Dorsolateral prefrontal cortex (tissue), 122 donors: ENCODE measurements at places on chromosomes 3 and 15.

- no peak for DNase-seq
Measured at GRCh38 chr3:141643391-141643790, 94.7 kb upstream of the RNF7 start.

DNA sequence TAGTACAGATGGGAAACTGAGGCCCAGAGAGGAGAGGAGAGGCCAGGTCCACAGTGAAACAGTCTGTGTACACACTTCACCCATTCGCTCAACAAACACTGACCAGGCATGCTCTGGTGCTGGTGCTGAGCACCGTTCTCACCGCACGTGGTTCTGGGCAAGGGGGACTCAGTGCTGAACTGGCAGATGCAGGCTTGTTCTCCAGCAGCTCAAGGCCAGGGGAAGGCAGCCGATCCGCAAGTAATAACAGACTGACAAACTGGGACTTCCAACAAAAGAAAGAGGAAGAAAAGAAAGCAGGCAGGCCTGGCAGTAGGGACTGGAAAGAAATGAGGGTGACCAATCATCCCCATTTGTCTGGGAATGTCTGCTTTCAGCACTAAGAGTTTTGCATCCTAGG is 25.6 kb upstream of the LINGO1 start:
- no peak for DNase-seq

DNA sequence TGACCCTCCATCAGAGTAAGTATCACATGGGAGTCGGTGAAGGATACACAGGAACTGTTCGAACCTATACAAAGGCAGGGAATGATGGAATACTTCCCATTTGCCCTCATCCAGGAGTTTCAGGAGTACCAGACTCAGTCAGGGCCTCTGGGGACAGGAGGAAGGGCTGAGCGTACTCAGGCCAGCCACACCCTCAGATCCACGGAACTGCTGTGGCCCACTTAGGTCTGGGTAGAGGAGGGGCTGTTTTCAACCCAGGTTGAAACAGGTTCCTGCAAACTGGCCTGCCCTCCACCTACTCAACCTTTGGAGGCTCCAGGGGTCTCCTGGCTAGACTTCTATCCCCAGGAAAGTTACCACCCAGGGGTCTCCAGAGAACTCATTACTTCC is 6.7 kb upstream of the IGDCC3 start:
- no peak for DNase-seq

DNA sequence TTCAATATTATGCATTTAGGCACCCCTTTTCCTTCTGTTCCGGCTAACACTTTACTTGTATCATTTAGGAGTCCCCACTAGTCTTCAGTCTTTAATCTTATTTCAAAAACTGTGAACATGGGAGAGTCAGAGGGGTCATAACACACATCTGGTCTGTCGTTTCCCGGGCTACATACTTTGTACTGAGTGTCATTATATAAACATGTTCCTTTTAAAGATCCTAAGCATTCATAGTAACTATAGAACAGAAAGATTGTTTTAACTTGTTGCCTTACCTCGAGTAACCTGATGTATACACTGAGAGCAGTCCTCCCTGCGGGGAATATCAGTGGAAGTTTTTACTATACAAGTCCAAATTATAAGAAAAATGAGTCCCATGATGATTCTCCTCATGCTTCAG is 78.2 kb upstream of the VEPH1 start:
- DNase-seq, result no peak

DNA sequence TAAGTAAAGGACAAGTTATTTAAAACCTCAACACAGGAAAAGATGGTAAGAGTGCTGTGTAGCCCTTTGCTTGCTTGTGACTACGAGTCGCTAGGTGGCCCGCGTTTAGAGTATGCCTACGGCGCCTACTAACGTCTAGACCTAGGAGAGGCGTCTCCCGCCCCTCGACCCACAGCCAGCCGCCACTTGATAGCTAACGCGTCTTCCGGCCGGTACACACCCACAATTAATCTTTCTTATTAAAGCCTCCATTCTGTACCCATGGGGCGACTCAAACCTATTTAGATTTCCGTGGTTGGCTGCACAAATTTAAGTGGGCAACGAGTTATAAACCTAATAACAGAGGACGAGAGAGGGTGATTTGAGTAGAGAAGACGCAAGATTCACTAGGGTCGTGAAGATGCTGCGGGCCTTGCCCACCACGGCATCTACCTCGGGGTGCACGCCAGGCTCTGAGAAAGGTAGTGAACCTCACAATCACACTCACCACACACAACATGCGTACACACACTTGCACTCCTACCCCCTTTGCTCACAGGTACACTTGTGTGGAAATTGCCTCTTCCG is 12.0 kb downstream of the SOX2 start:
- DNase-seq, result no peak

DNA sequence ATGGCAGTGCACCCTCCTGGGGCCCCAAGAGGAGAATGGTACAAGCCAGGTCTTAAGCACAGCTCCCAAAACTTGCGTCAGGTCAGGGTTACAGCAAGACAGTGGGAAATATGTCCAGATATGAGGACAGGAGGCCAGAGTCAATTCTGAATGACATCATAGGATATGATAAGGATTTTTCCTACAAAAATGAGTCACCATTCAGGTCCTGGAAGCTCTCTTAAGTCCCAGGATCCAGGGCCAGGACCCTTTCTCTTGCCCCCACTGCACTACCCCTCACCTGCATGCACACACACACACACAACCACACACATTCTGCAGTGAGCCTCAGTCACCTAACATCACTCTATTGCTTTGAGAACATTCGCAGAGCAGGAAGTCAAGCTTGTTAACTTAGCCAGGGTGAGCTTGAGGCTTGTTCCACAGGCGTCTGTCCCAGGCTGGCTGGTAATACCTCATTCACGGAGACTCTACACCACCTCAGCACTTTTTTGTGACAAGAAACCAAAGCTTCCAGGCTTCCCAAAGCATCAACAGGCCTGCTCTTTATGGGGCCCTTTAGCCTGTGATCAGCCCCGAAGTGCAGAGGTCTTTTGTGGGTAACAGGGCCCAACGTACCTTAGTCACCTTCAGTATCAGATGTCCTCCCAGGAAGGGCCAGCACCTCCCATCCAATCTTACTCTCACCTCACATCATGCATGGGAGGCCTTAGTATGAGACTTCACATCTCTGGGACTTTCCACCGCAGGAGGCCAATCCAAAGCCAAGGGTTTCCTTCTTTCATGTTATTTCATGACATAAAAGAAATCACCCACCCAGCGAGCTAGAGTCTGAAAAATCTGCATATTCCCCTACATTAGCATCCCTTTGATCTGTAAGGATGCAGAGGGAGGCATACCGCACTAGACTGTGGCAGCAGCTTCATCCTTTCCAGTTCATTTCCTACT is 74.0 kb upstream of the LIPC start:
- DNase-seq, result no peak

DNA sequence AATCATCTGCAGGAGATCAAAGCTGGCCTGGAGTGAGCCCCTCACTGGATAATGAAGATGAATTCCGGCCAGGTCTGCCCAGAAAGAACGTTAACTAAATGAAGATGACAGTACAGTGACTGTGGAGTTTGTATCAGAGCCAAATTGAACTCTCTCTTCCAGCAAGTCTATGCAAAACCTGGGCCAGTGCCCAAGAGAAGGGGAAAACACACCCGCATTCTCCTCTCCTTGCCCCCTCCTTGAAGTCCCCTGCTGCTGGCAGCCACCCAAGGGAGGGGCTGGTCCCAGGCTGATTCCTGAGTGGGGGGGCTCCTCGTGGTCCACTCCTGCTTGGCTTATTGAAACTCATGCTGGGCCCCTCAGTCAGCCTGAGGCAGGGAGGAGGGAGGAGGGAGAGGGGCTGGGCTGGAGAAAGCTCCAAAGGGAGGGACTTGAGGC is 155.7 kb downstream of the RAB11A start:
- DNase-seq, result no peak

GRCh38 chr3:143134471-143134870 is 14.9 kb downstream of the CHST2 start:
- DNase-seq, result no peak

DNA sequence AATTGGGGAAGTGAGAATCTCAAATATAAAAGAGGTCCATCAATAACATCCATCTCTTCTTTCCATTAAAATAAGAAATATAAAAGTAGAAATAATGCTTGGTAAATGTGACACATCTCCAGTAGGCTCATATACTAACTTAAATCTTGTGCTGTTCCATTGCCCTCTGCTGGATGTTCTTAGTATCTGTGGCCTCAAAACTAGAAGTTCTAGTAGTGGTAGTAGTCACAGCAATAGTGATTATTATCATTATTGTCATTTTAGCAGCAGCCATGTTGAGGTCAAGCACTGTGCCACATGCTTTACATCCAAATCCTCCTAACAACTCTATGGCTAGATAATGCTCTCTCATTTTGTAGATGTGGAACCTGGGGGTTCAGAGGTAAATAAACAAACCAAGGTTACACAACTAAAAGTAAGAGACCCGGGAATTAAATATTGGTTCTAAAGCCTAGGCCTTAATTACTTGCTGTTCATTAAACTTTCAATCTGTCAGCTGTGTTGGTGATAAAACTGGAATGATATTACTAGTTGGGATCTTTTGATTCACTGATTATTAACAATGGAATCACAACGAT is 20.2 kb upstream of the BTLA start:
- DNase-seq, result no peak

GRCh38 chr3:36965440-36965839 is 20.6 kb upstream of the TRANK1 start:
- no peak for DNase-seq

GRCh38 chr3:101936419-101937356 is 87.4 kb downstream of the NFKBIZ start:
- DNase-seq, result no peak

GRCh38 chr3:94615275-94616065 is 552.6 kb downstream of the NSUN3 start:
- DNase-seq, result peak; percentile 80

DNA sequence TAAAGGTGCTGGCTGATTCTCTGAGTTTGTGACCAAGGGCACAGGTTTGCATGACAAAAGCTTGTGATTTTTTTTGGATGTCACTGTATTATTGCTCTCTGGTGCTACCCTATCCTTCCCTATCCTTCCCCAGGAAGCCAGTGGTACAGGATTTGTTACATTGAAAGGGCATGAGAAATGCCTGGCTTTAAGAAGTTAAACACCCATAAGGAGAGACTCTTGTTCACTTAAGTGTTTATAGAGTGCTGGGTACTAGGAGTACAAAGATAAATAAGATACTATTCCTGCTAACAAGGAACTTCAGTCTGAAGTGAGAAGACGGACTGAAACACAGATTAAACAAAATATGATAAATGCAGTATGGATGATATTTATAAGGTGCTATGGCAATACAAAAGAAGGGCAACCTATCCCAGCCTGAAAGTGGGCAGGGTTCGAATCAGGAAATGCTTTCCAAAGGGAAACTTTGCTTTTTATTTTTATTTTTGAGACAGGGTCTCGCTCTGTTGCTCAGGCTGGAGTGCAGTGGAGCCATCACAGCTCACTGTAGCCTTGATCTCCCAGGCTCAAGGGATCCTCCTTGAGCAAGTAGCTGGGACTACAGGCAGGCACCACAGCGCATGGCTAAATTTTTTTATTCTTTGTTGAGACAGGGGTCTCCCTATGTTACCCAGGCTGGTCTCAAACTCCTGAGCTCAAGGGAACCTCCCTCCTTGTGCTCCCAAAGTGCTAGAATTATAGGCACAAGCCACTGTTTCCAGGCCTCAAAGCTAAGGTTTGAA is 11.2 kb downstream of the LCMT2 start:
- DNase-seq, result no peak

DNA sequence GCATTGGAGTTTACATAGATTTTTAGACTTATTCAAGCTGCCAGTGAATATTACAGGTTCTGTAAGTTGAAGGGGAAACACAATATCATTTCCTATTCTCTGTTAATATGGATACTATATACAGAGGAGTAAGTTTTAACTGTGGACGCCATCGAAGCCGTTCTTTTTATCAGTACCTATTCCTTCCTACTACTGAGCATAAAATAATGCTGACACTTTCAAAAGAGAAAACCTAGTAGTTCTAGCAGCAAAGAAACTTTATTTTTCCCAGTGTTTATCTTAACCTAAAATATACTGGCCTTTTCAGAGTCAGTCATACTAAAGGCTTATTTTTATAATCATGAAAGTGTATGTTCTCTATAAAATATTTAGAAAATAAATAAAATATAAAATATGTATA is 14.2 kb downstream of the LRRC31 start:
- no peak for DNase-seq

GRCh38 chr15:54273928-54274327 is 295.7 kb downstream of the UNC13C start:
- no peak for DNase-seq

DNA sequence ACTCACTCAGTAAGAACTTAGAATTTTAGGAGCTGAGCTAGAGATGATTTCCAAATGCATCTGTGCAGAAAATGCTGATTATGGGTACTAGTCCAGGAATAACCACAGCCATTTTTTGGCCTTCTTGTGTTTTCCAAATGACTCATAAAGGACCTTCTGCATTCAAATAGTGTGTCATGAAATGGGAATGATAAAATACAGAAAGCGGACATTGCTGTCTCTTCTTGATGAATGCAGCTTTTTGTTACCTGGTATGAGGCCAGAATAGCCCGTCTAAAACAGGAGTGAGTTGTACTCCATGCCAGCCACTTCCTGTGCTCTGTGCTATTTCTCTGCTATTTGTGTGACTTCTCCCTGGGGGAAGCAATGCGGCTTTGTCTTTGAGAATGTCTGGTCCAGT is 20.5 kb upstream of the FRMD5 start:
- DNase-seq, result no peak

DNA sequence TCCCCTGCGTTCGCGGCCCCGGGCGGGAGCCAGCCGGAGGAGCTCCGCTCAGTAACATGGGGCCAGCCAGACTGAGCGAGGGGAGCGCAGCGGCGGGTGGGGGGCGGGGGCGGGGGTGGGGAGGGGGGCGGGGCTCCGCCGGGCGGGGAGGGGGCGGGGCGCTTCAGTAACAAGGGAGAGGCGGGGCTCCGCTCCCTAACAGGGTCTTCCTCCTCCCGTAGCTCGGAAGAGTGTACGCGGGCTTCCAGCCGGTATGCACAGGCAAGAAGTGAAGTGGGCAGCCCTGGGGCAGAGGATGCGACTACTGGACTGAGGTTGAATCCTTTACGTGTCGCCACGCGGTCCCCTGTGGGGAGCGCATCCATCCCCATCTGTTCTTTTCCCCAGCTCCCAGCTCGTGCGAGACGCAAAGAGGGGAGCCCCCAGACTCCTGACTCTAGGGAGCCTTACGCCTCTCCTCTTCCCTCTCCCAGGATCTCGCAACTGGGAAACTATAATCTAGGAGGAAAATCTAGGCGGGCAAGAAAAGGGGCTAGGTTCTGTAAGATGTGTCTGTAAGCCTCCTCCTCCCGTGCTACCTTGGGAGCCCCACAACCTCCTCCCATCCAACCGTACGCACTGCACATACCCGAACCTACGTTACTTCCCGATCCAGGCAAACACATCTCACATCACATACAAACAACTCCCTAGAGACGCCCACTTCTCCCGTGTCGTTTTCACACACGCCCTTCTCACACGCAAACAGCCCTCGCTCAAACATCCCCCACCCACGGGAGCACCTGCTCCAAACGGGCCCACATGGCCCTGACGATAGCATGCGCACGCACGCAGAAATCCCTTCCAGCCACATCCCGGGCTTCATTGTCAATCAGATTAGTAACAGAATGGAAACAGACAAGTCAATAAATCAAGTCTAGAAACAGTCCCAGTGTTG is at the start of gene SHF:
TSS of gene SHF (minus strand) at position 73 of the 937 bp plus-strand sequence. CDS start at position 58, 15 bp downstream.
- peak; percentile 72 for DNase-seq

- DNase-seq, result no peak
Measured at GRCh38 chr15:76495487-76495886, 158.9 kb downstream of the ISL2 start.

GRCh38 chr3:26614006-26614685 is 8.4 kb upstream of the LRRC3B start:
- no peak for DNase-seq

GRCh38 chr3:187327845-187328244 is 36.3 kb upstream of the MASP1 start:
- DNase-seq, result no peak
